ENCODE measurements at places on chromosomes 4 and X. TPM values are rescaled to one million over a fixed set of nuclear protein-coding genes. Genes with fewer than 3 reads are reported as not detected.

The P2RY10 gene
- total RNA-seq, result 39.3 TPM

The RPS6KA6 gene
- total RNA-seq, result 0.17 TPM

The HAUS3 gene
- total RNA-seq, result 20.3 TPM

The CT45A1 gene
- not detected for total RNA-seq

The ARSH gene
- not detected for total RNA-seq

The P2RY4 gene
- total RNA-seq, result not detected

The OPHN1 gene
- 0.46 TPM for total RNA-seq

The PNMA5 gene
- not detected for total RNA-seq

The RBMXL3 gene
- total RNA-seq, result not detected

The CLGN gene
- 0.10 TPM for total RNA-seq

The RHOH gene
- 97.5 TPM for total RNA-seq

The VEGFC gene
- total RNA-seq, result not detected

The CCKAR gene
- not detected for total RNA-seq

The RPS6KA3 gene
- total RNA-seq, result 52.0 TPM

The ARHGEF38 gene
- not detected for total RNA-seq

The GRK4 gene
- total RNA-seq, result 2.3 TPM

The TMSB15C gene
- total RNA-seq, result 2.7 TPM
